ENCODE measurements at places on chromosomes 11 and 22. TPM values are rescaled to one million over a fixed set of nuclear protein-coding genes. Genes with fewer than 3 reads are reported as not detected.
A peak's percentile ranks its signal among the peaks of the same experiment; 100 is the strongest.

DNA sequence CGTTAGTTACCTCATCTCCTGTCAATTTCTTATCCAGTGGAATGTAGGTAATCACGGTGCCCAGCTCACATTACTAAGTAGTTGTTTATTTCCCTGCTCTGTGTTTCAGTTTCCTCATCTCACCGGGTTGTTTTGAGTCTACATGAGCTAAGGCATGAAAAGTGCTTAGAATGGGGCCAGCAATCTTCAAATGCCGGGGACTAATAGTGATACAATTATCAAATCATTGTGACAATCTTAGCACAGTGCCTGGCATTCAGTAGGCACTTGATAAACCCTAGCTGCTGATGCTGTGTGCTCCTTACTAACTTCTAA lies 53.3 kb upstream of the CD5 start:
- no peak for DNase-seq

- peak; percentile 92 for DNase-seq
Measured at GRCh38 chr11:71428861-71429435, 19.2 kb downstream of the DHCR7 start.

GRCh38 chr11:82671451-82671850 lies 62.2 kb downstream of the FAM181B start:
- DNase-seq, result no peak

DNA sequence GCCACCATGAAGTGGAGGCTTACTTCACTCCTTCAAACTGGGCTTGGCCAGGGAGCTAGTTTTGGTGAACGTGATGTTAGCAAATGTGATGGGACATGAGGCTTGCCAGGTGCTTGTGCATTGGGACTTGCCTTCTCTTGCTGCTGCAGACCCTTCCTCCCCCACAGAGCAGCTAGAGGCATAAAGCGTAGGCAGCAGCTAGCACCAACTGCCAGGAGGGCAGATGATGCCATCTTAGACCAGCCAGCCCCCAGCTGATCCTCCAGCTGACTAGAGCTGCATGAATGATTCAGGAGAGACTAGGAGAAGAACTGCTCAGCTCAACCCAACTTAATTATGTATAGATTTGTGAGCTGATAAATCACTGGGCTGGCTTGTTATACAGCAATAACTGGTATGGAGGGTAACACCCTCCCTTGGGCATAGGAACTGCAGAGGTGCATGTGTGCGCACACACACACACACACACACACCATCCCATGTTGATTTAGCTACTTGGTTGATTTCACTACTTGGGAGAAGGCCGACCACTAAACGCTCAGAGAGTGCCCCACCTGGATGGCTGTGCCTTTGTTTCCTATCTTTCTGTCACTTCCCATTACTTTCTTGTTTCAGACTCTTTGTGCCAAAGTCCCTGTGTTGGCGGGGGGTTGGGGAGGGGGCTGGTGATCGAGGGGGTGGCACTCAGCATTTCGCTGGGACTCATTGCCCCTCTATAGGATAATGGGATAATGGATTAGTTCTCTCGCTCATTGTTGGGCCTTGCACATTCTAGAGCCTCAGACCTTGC lies 202.8 kb downstream of the ADAMTS15 start:
- DNase-seq, result no peak

DNA sequence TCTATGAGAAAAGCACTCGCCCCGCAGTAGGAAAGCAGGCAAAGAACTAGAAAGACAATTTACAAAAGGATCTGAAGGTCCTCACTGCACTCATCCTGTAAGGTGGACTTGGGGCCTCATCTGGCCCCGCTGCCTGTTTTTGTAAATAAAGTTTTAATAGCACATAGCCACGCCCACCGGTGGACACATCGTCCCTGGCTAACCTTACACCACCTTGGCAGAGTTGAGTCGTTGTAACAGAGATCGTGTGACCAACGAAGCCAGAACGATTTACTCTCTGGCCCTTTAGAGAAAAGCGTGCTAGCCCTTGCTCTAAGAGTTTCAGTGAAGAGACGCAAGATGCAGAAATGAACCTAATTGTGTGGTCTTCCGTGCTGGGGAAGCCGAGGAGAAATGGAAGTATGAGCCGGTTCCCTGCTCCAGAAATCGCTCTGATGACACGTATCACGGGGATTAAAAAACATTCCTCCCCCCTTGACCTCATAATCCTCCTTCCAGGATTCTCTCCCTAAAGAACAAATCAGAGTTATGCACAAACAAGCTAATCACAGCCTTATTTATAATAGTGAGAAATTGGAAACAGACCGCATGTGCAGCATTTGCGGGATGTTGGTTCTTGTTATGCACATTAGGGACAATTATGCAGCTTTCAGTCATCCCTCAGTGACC lies 80.1 kb downstream of the CDKN1C start:
- DNase-seq, result no peak

- no peak for DNase-seq
Measured at GRCh38 chr22:48710410-48710809, 1117.3 kb downstream of the BRD1 start.

DNA sequence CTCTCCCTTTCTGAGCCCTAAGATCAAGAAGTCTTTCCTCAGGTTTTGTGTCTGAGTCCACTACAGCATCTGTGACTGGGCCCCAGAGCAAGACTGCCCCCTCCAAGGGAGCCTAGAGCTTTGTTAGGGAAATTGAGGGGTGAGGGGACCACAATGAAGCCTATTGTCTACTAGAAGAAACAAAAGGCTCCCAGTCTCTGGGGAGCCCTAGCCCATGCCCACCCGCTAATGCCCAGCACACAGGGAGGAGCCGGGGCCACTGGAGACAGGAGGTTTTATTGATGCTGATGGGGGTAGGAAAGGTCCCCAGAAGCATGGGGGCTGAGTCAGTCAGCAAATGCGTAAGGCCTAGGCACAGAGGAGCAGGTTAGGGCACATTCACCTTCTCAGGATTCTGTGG lies 14.0 kb downstream of the RHOG start:
- no peak for DNase-seq

DNA sequence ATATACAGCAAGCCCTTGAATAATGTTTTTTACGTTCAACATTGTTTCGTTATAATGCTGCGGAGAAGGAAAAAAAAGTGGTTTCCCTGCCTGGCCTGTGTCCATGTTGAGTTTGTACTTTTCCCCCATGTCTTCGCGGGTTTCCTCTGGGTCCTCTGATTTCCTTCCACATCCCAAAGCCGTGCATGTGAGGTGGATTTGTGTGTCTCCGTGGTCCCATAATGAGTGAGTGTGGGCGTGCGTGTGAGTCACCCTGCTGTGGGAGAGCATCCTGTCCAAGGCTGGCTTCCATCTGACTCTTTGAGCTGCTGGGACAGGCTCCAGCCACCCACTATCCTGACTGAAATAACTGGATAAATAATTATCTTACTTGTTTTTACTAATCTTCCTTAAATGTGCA lies 29.6 kb upstream of the SNX19 start:
- no peak for DNase-seq

DNA sequence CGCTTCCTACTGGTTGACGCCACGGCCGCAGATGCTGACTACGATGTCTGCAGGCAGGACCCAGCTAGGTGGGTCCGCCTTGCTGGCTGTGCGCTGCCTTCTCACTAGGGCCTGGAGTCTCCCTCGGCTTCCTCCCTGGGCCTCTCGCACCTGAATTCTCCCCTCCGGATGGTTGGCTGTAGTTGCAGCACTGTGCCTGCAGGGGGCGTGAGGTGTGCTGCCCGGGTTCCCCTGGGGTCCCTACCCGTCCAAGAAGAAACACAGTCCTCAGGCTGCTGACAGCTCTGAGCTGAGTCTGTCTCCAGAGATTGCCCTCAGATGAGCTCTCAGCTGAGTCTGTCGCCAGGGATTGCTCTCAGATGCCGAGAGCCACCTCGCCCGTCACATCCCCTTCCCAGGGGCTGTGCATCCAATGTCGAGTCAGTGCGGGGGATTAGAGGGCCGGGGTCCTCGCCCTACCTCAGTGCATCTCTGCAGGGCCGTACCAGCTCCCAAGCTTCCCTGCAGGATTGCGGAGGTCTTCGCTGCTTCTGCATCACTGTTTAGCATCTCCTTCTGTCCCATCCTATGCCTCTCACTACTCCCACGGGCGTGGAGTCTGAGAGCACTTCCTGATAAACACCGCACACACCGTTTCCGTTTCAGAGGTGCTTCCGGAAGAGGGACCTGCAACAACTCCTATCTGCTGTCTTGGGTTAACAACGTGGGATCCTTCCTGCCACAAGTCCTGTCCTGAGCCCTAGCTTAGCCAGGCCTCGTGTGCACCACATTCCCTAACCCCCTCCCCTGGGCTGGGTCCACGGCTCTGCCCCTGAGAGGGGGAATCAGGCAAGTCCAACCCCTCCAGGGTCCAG lies 196.9 kb downstream of the CSNK2A3 start:
- DNase-seq, result no peak

- no peak for DNase-seq
Measured at GRCh38 chr22:44337678-44338004, 24.9 kb upstream of the SHISAL1 start.

RGL4 gene
- not detected for total RNA-seq

TYR gene
- total RNA-seq, result not detected

APOBEC3B gene
- total RNA-seq, result 0.61 TPM

LARGE2 gene
- total RNA-seq, result 0.43 TPM
